Bronchus fibroblast of lung (primary cell): ENCODE measurements at places on chromosomes 16 and 17. TPM values are rescaled to one million over a fixed set of nuclear protein-coding genes. Genes with fewer than 3 reads are reported as not detected.

RAB34 gene
- 371 and 405 TPM in 2 replicates for total RNA-seq

USP6 gene
- total RNA-seq, result 0.15 and 0.17 TPM in 2 replicates

PIRT gene
- total RNA-seq, result not detected in 2 replicates

CACNG5 gene
- total RNA-seq, result 0.17 TPM in 1 of 2 replicates, not detected in the other

C17orf75 gene
- 16.2 and 21.2 TPM in 2 replicates for total RNA-seq

CRHR1 gene
- not detected in 2 replicates for total RNA-seq

CACNG3 gene
- not detected in 2 replicates for total RNA-seq

GLIS2 gene
- 3.2 and 3.3 TPM in 2 replicates for total RNA-seq

TBX6 gene
- total RNA-seq, result under 0.01 and 0.15 TPM in 2 replicates

DNASE1 gene
- total RNA-seq, result 4.9 and 6.1 TPM in 2 replicates

ATXN2L gene
- total RNA-seq, result 61.0 and 64.8 TPM in 2 replicates

GPS1 gene
- total RNA-seq, result 174 and 180 TPM in 2 replicates

CCL4 gene
- total RNA-seq, result not detected in 2 replicates

KRTAP9-4 gene
- total RNA-seq, result not detected in 2 replicates

TBC1D3D gene
- not detected in 2 replicates for total RNA-seq

RNU2-1 gene
- total RNA-seq, result not detected in 2 replicates

HOXB5 gene
- 12.3 and 15.8 TPM in 2 replicates for total RNA-seq

KRT14 gene
- total RNA-seq, result not detected in 2 replicates

NPIPA8 gene
- total RNA-seq, result not detected in 2 replicates

ALG1 gene
- 33.6 and 35.1 TPM in 2 replicates for total RNA-seq

EXOSC6 gene
- total RNA-seq, result 15.5 and 17.8 TPM in 2 replicates

MEOX1 gene
- total RNA-seq, result not detected in 2 replicates

HOXB9 gene
- total RNA-seq, result under 0.01 and 0.15 TPM in 2 replicates

PLLP gene
- total RNA-seq, result 0.15 TPM in 1 of 2 replicates, not detected in the other

FBXL19 gene
- 16.0 and 19.6 TPM in 2 replicates for total RNA-seq

GH2 gene
- not detected in 2 replicates for total RNA-seq

ABCA10 gene
- under 0.01 TPM in 2 replicates for total RNA-seq

CCDC47 gene
- total RNA-seq, result 20.3 and 22.6 TPM in 2 replicates

CLEC18B gene
- total RNA-seq, result not detected in 2 replicates

IGFALS gene
- total RNA-seq, result 0.30 TPM in 1 of 2 replicates, not detected in the other

ABI3 gene
- 2.2 and 3.4 TPM in 2 replicates for total RNA-seq

MYH8 gene
- total RNA-seq, result not detected in 2 replicates

OR1A1 gene
- total RNA-seq, result not detected in 2 replicates

BRD7 gene
- 24.5 and 25.4 TPM in 2 replicates for total RNA-seq

CDH5 gene
- not detected in 2 replicates for total RNA-seq

MPP3 gene
- total RNA-seq, result 4.2 and 4.7 TPM in 2 replicates

SLC22A31 gene
- total RNA-seq, result 0.45 and 1.7 TPM in 2 replicates

SCGB1C2 gene
- total RNA-seq, result not detected in 2 replicates

KRTAP4-1 gene
- total RNA-seq, result not detected in 2 replicates

CD300A gene
- total RNA-seq, result not detected in 2 replicates

PABPN1L gene
- not detected in 2 replicates for total RNA-seq

EFCAB5 gene
- total RNA-seq, result not detected in 2 replicates

CCL16 gene
- not detected in 2 replicates for total RNA-seq

TNK1 gene
- under 0.01 TPM in 1 of 2 replicates, not detected in the other for total RNA-seq

SNAI3 gene
- total RNA-seq, result under 0.01 and 0.45 TPM in 2 replicates

TRIM37 gene
- 12.3 and 16.1 TPM in 2 replicates for total RNA-seq

TP53TG3F gene
- not detected in 2 replicates for total RNA-seq

IL17C gene
- not detected in 2 replicates for total RNA-seq
